CD4-positive, alpha-beta T cell treated with Interleukin-1 beta for 1 hour (primary cell): ENCODE measurements at places on chromosomes 1 and 21.

- DNase-seq: peak; percentile 42
Observed at GRCh38 chr1:208093754-208094719, 150.1 kb downstream of the PLXNA2 start.

GRCh38 chr1:209323743-209324142 lies 259.8 kb upstream of the CAMK1G start:
- no peak for DNase-seq

- no peak for DNase-seq
Observed at GRCh38 chr1:240309769-240310168, 218.1 kb downstream of the FMN2 start.

- peak; percentile 26 for DNase-seq
Observed at GRCh38 chr1:42784946-42785693, at the start of gene TMEM269. Gene TMEM269 (plus strand): TSS chr1:42784991. CDS start chr1:42789894, 4,903 bp downstream.

- DNase-seq: peak; percentile 55
Observed at GRCh38 chr1:161044535-161044907, 1.3 kb downstream of the USF1 start.

DNA sequence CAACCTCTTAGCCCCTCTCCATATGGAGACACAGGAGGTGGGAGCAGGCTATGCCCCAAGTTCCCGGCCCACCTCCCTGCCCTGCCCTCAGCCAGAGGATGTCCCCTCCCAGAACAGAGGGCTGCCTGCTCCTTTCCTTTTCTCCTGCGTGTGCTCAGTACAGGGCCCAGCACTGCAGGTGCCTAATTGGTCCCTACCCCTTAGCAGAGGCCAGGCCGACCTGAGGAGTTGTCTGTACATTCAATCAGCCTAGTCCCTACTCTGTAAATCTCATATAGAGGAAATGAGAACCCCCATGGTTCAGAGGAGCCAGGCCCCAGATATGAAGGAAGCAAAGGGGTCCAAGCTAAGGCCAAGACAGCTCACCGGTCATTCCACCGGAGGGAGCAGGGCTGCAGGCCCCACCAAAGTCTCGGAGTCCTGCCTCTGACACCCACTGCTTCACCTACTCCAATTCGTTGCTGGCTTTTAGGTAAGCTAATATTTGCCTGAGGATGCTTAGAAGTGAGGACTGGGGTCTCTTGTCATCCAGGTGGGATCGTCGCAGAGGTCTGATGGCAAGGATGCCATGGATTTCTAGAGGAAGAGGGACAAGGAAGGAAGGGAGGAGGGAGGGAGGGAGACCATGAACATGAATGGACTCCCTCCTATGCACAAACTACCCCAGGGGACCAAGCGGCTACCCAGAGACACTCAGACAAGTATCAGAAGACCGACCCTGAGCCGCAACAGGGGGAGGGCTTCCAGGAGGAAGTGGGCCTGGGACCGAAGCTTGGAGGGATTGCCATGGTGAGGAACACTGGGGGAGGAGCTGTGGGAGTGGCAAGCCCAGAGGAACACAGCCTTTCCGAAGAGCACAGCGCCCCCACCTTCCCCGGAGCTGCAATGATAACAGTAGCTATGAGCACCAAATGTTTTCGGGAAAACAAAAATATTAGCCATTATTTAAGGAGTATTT lies 30.4 kb upstream of the FOXO6 start:
- no peak for DNase-seq

- no peak for DNase-seq
Observed at GRCh38 chr1:117240547-117240946, 29.8 kb upstream of the VTCN1 start.

DNA sequence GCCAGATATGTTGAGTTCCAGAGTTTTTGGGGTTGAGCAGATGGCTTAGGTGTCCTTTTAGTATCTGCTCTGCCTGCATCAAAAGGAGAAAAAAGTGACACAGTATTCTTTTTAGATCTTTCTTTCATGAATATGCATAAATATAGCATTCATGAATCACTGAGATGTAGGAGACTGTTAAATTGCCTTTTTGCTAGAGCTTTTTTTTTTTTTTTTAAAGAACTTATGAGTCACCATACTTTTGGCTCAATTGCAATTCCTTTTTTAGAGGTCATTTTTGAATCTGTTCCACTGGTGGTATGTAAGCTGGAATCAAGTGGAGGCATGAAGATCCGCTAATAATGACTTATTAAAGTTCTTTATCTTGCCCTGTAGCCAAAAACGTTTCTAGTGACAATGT lies 480.9 kb upstream of the ZRANB2 start:
- no peak for DNase-seq

DNA sequence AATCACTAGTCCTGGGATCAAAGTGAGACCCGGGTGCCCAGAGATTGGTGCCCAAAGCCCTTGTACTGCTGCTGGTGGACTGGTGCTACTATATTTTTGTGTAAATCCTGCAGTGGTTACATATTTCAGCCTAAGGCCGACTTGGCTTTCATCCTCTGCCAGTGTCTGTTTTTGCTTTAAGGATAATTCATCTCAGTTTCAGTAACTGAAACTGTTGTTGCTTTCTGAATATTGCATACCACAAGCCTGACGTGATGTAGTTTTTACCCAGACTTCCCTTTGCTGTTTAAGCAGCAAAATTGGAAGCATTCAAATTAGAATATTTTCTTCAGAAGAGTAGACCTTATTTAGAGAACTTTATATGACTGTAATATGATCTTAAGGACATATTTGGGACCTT lies 341.8 kb downstream of the RYR2 start:
- no peak for DNase-seq

DNA sequence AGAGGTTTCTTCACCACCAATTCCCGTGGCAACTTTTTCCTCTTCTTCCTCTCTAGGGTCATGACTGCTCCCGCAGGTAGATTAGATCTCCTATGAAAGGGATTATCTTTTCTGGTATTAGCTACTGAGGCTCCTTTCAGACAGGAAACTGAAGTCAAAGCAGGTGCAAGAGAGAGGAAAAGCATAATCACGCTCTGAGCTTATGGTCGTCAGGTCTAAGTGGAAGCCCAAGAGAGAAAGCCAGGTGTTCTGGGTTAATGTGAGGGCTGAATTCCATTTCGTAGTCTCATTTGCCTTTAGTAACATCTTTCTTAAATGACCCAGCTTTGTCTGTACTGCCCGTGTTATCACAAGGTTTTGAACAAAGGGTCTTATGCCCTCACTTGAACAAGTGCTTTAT lies 8.3 kb upstream of the MAP3K21 start:
- no peak for DNase-seq

GRCh38 chr1:119869995-119870394 lies 26.3 kb downstream of the ADAM30 start:
- no peak for DNase-seq

GRCh38 chr1:193083365-193084088 lies 21.7 kb downstream of the GLRX2 start:
- no peak for DNase-seq

DNA sequence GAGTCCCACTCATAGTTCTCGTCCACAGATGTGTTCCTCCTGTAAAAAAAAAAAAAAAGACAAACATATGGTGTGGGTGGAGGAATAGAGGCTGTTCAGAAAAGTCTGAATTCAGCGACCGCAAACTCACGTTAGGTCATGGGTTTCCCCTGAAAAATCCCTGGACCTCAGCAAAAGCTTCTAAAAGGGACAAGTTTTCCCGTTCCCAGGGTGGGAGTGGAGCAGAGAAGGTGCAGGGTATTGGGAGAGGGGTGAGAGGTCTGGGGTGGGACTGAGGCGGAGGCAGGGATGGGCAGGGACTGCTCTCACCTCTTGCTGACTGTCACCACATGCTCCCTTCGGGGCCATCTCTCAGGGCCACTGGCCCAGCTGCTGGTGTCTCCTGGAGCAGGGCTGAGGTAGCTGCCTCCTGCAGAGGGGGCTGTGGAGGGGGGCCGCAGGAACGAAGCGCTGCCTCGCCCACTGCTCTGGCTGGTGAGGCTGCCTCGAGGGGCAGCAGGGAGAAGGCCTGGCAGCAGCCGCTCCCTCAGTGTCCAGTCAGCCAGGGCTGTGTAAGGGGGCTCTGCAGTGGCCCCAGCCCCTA lies 2.6 kb upstream of the TAGLN2 start:
- no peak for DNase-seq

DNA sequence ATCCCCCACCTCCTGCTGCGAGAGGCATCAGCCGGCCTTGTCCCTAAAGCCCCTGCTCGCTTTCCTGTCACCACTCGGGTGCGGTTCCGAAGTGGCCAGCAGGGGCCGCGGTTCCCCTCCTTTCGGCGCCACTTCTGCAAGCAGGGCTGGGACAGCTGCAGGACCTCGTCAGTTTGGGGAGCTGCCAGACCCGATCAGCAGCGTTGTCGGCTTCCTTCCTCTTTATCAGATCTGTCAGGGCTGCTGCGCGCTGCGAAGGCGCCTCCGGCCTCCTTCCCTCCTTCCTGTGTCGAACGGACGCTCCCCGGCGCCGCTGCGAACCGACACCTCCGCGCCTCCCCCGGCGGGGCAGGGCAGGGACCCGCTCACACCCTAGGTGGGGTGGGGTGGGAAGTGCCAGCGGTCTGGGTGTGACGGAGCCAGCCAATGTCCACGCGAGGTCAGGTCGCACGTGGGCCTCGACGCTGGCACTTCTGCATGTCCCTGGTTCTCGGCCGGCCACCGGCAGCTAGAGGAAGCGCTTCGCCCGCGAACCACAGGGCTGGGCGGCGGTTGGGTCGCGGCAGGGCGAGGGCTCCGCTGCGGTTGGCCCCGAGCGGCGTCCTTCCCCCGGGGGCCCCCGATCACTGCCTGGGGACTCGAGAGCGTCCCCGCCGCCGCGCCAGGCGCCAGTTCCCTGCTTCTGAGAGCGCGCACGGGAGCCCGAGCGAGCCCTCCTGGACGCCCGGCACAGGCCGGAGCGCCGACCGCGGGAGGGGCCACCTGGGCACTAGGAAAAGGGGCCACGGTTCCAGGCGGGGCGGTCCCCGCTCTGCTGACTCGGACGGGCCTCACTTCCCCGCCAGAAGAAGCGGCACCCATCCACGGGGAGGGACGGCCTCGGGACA lies 81.8 kb downstream of the RUNX3 start:
- DNase-seq: peak; percentile 90

DNA sequence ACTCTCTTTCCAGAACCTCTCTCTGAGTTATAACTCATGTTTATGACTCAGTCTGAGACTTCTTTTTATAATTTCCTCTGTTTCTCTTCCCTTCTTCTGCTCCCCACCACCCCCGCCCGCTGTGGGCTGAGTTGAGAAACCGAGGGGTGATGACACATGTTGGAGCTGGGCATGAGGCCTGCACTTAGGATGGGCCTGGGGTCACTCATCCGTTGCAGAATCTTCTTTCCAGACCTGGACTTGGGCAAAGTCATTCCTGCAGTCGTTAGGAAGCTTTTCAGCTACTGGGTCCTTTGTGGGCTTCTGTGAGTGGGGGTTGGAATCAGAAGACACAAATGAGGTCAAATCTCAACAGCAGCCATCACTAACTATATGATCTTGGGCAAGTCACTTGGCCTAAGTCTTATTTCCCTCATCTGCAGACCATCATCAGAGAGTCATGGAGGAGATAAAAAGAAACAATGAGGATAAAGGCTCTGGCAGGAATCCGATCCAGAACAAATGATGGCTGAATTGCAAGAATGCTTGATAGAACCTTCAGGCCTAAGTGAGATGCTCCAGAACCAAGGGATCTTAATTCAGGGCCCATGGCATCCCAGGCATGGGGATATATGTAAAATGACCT lies 53.4 kb downstream of the RPS6KA1 start:
- no peak for DNase-seq

GRCh38 chr1:212612041-212612961 lies 3.7 kb downstream of the ATF3 start:
- DNase-seq: no peak

GRCh38 chr1:5198328-5198727 lies 543.9 kb downstream of the AJAP1 start:
- no peak for DNase-seq

GRCh38 chr1:54489627-54490250 lies 58.3 kb upstream of the ACOT11 start:
- DNase-seq: no peak

DNA sequence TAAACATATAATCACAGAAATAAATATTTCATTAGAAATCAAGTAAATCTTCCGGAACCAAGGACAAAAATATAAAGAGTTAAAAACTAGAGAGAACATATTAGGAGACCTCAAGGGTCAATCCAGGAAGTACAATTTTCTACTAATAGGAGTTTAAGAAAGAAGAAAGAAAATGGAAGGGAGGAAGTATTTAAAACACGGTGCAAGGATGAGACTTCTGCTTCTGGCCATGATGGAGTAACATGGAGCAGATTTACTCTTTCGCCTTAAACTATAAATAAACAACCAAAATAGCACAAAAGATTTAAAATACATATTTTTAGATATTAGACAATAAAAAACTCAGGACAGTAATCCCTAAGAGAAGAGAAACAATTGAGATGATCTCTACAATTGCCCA lies 12.6 kb upstream of the IFNAR1 start:
- DNase-seq: no peak

DNA sequence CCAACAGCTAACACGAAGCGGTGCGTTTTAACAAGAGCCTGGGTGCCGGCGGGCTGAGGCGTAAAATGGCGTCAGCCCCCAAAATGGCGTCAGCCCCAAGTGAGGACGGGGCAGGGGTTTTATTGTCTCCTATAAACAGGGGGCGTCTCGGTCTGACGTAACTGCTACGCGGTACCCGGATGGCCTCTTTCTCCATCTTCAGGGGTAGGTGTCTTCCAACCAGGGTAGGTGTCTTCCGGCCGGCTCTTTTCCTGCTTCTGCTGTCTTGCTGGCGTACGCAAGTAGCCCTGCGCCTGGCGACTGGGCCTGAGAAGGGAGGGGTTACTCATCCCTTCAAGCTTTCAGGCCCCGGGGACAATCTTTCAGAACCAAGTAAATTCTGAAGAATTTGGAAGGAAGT lies 45.3 kb downstream of the LGR6 start:
- DNase-seq: no peak

GRCh38 chr21:17446737-17447136 lies 66.1 kb upstream of the CXADR start:
- no peak for DNase-seq

DNA sequence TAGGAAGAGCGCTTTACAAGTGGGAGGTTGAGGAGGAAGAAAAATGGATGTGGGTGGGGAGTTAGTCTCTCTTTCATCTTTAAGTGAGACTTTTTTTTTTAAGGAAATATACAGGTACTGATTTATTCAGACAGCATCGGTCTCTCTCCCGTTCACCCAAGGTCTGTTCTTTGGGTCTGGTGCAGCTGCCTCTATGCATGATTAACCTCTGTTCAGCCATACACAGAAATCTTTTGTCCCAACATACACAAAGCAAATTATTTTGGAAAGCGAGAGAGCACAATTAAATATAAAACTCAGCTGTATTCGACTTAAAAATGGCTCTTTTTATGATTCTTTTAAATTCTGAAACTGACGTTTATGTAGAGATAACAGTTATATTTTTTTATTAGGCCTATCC lies 11.0 kb downstream of the PROX1 start:
- no peak for DNase-seq
